Hepatic stellate cell (primary cell): ENCODE measurements at places on chromosomes 4 and X.

- DNase-seq: no peak
These were observed 78.4 kb downstream of the KCNIP4 start for GRCh38 chr4:21869978-21870745.

DNA sequence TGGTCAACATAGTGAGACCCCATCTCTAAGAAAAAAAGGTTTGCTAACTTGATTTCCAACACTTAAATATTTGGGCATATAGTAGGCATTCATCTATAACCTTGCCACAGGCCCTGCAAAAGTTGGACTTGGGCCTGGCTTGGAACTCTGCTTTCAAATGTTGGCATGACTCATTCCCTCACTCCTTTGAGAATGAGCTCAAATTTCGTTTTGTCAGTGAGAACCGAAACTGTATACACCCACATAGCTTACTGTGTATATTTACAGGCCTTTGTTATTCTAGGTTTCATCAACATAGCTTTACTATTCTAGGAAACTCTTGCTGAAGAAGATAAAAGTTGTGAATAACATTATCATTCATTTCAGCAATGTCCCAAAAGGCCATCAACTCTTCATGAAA is 88.7 kb upstream of the ELOVL6 start:
- no peak for DNase-seq

DNA sequence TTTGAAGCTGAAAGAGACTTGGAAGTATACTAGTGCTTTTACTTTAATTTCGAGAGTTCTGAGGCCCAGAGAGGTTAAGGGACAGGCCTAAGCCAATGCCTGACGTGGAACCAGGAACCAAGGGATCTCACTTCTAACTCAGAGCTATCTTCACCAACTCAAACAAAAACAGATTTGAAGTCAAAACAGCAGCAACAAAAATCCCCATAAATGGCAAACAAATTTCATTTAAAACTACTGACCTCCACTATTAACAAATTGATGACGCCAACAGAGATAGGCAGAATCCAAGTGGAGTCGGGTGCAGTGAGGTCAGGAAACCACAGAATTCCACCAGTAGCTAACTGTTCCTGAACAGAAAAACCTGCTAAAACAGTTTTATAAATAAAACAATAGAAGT is 5.0 kb downstream of the COX18 start:
- DNase-seq: no peak

GRCh38 chr4:7775396-7775795 is 164.3 kb downstream of the AFAP1 start:
- no peak for DNase-seq

DNA sequence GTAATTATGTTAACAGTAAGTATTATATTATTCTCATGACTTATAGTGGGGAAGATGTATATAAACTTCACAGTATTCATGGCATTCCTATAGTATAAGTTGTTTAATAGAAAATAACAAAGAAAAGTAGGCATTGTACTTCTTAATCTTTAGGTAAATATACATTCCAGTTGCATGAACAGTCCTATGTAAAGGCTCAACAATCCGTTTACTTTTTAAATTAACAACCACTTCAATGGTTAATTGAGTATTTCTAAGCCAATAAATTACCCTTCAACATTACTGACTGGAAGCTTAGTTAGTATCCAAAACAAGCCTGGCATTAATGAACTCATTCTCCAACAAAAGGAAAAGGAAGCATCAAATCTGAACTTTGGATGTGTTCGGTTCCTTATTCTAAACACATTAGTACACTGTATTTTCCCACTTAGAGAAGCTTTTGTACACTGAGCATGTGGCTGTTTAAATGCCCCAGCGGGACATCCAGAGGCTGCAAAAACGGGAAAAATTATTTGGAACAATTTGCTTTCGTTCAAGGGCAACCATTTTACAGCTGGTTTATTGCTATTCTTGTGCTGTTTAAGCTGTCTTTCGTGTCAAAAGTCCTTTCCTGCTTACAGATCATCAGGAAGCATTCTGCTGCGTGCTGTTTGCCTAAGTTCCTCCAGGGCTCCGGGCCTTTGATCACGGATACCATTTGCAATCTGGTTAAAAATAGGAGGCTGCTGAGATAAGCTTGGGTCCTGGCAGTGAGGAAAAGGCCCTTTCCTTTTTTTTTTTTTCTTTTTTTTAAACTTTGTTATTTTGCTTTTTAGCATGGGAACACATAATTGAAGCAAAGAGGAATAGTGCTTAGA is 460.3 kb downstream of the SPRY1 start:
- DNase-seq: peak; percentile 7

- DNase-seq: no peak
These were observed 499.3 kb upstream of the CT83 start for GRCh38 chrX:116961872-116962582.

DNA sequence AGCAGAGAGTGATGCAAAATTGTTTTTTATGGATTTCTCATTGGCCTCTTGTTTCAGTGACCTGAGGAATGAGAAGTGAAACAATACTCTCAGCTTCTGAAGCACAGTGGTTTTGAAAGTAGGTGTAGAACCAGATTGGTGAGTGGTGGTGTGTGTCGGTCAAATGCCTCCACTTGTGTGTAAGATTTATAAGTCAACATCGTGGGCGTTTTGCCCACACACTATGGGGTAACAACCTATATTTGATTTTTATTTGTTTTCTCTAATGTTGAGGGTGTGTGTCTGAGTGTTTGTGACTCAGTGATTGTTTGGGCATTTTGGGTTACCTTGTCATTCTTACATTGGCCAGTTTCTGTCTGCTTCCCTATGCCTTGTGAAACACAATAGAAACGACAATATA is 23.3 kb downstream of the ADGRL3 start:
- DNase-seq: no peak

DNA sequence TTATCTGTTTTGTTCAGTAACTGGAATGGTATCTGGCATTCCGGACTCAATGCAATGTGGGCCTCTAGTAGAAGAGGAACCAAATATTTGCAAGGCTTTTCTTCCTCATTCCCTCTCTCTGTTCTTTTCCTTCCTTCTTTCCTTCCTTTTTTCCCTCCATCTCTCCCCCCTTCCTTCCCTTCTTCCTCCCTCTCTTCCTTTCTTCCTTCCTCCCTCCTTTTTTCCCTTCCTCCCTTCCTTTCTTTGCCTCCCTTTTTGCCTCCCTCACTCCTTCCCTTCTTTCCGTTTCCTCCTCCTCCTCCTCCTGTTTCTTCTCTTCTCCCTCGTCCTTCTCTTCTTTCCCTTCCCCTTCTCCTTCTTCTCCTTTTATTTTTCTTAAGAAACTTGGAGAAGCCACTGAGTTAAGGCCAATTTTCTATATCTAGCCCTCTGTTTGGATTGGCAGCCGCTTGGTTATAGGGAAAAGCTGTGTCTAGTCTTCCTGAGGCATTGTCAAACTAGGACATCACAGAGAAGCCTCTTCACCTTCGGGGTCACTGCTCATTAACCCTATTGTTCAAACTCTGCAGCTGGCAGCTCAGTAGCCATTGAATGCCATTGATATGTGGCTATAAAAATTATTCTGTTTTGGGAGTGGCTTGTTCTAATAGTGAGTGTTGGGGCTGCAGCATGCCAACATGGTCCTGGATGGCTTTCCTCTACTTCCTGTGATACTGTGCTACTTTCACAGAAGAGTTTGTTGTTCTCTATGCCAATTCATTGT is 95.9 kb downstream of the CFAP299 start:
- DNase-seq: no peak

DNA sequence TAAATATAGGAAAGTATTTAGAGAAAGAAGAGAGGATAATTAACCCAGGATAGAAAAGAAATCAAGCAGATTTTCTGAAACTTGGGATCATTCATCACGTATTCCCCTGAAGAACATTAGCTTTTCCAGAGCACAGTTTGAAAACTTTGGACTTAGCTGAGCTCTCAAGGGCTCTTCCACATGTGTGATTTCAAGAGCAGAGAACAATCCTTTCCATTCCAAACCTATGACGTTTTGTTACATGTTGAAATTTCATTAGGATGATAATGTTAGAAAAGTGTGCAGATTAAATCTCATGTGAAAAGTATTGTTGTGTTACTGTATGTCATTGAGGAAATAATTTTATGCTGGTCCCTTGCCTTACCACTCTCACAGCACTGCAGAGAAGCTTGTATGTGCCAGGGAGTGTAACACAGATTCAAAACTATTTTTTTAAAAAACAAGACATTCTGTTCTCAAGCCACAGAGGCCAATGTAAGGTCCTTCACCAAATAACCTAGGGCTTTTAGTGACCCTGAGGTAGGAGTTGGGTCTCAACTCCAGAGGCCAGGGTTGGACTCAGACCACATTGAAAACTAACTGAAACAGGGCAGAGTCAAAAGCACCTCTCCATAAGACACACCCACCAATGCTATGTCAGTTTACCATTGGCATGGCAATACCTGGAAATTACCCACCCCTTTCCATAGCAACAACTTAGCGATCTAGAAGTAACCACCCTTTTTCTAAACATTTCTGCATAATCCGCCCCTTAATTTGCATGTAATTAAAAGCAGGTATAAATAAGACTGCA is 141.3 kb downstream of the ANXA5 start:
- no peak for DNase-seq

GRCh38 chr4:186752325-186752724 is 28.7 kb upstream of the FAT1 start:
- no peak for DNase-seq

GRCh38 chr4:142696334-142697122 is 149.6 kb downstream of the INPP4B start:
- no peak for DNase-seq

- no peak for DNase-seq
These were observed 79.7 kb upstream of the GNPDA2 start for GRCh38 chr4:44806071-44806470.

GRCh38 chr4:155491336-155492120 is 114.8 kb upstream of the MAP9 start:
- DNase-seq: no peak

DNA sequence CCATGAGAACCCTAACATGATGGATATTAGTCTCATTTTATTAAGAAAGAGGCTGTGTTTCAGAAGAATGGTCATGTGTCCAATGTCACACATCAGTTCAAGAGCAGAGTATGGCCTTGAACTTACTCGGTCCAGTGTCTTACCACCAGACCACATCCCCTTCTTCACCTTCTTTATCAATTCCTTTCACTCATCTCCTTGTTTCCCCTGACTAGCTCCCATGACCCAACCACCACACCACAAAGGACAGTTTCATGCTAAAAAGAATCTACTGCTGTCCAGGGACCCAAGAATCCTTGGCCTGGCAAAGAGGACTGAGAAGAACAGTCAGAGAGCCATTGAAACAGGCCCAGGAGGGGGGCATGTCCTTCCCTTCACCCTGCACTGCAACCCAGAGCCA is 33.6 kb upstream of the MSN start:
- no peak for DNase-seq

DNA sequence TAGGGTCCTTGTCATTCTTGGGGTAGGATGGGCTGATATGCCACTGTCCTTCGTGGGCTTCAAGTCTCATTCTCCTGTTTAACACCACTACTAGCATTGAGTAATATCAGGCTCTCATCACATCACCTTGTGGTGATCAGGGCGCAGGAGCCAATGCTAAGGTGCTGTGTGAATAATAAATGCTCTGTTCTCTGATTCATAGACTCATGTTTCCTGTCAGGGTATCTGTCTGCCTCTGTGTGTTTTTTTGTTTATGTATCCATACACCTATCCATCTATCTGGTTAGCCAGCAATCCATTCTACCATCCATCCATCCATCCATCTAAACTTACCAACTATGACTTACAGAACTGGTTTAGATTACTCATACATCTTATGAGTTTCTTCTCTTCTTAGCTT is 525.1 kb upstream of the ATOH1 start:
- no peak for DNase-seq

DNA sequence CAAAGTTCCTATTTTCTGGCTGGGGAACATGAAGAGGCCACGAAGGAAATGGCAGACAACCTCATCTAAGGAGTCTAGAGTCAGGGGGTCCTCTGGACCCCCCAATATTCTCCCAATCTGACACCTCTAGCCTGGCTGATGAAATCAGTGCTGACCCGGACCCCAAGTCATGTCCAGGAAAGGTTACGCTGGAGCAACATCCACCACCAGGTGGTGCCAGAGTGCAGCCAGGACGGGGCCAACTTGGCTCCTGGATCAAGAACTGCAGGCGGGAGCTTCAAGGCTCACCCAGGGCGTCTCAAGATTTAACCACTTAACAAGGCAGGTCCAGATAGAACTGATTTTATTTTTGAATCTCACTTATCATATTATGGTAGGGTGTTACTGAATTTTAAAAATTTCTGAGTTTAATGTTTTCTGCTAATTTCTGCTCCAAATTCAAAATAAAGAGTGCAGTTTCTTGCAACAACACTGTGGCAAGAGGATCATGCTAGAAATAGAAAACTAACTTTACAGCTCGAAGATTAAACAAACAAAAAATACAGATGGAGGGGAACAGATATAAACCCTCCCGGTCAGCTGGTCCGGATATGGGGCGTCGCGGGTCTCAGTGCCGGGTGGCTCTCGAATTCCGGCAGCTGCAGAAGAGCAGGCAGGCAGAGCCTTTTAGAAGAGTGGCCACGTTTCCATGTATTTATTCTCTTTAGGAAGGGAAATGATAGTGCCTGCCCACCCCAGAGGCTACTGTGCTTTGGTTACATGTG is 135.5 kb downstream of the AFAP1 start:
- peak; percentile 80 for DNase-seq

GRCh38 chr4:11618666-11619282 is 190.1 kb upstream of the HS3ST1 start:
- no peak for DNase-seq

GRCh38 chr4:87574996-87575395 is 33.3 kb upstream of the DSPP start:
- DNase-seq: no peak

DNA sequence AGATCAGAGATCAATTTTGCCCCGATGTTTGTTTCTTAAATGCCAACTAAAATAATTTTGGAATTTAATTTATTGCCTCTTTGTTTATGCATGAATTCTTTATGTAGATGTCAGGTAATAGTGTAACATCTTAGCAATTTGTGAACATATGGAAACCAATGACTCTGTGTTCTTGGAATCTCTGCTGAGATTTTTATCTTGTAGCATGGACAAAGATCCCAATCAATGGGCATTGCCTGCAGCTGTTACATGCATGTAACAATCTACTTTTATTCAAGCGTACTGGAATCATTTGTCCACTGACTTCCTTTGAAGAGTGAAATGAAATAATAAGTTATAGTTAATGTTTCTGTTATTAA is 61.6 kb upstream of the ARSJ start:
- no peak for DNase-seq
